Stimulated activated CD8-positive, alpha-beta memory T cell treated with anti-CD3 and anti-CD28 coated beads, Interleukin-4, amount 100 ng/mL, for 1 hour (primary cell): ENCODE measurements at places on chromosomes 4 and X.

DNA sequence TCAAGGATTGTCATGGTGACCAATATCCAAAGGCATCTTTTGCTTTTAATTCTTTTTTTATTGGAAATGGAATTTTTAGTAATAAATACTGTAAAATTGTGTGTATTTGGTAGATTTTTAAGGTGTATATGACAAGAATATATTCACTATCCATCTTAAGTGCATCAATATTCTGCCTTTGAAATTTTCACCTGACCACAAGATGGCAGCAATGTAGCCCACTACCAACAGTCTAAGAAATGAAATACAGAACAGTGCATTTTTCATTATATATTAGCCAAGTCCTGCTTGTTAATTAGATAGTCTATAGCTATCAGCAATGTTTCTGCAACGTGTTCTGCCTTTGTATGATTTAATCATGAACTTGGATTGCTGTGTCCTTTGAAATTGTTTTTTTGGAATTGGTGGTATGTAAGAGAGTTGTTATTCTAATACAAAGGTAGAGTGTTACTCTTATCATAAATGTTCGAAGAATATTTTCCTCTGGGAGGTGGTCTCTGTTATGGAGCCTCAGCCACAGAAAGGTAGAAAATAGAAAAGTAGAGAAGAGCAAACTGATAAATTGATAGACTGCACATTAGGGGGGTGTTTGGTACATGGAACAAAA lies 38.2 kb downstream of the HPGDS start:
- no peak for DNase-seq

- no peak for DNase-seq
These were observed 285.4 kb upstream of the ARSJ start for GRCh38 chr4:114264877-114265291.

DNA sequence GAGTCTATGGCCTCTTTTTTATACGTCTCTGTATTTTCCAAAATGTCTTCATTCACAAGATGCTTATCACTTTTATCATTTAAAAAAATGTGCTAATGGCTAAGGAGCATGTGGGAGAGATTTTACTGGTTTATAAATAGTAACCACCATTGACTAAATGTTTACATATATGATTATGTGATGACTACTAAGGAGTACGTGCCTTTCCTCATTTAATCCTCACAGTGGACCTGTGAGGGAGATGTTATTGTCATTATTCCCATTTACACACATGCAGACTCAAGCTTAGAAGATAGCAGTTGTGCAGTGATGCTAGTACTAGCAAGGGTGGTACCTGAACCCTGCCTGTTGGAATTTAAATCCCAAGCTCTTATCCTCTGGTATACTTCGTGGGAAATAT lies 2.4 kb downstream of the SRD5A3 start:
- DNase-seq, result no peak

DNA sequence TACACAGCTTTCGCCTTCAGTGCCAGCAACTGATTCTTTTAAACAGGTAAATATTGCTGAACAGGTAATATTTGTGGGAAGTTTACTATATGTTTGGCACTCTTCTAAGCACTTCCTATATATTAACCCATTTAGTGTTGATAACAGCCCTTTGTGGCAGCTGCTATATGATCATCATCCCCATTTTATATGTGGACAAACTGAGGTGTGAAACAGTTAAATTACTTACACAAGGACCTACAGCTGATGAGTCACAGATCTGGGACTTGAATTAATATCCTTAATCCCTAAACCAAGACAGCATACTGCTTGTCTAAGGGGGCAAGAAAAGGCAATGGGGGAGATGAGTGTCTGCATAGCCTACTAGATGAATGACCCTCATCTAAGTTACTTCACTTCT lies 2.9 kb downstream of the SMIM20 start:
- DNase-seq, result no peak

GRCh38 chrX:9318766-9319165 lies 146.1 kb upstream of the TBL1X start:
- DNase-seq, result no peak

- no peak for DNase-seq
These were observed at the start of gene JCHAIN for GRCh38 chr4:70666369-70666768. Gene JCHAIN (minus strand): TSS chr4:70666508. CDS start chr4:70666490, 18 bp downstream.

DNA sequence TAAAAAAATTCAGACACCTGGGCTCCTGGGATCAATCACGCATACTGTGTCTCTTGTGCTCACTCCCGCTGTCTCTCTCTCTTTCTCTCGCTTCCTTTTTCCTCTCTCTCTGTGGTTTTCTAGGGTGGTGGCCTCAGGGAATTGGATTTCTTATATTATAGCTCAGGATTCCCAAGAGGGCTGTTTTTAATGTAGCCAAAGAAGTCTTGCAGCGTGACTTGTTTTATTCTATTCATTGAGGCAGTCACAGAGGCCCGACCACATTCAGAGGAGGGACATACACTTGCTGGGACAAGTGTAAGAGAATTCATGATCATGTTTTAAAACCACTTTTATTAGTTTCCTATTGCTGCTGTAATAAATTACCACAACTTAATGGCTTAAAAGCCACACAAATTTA lies 59.4 kb downstream of the HPF1 start:
- no peak for DNase-seq

DNA sequence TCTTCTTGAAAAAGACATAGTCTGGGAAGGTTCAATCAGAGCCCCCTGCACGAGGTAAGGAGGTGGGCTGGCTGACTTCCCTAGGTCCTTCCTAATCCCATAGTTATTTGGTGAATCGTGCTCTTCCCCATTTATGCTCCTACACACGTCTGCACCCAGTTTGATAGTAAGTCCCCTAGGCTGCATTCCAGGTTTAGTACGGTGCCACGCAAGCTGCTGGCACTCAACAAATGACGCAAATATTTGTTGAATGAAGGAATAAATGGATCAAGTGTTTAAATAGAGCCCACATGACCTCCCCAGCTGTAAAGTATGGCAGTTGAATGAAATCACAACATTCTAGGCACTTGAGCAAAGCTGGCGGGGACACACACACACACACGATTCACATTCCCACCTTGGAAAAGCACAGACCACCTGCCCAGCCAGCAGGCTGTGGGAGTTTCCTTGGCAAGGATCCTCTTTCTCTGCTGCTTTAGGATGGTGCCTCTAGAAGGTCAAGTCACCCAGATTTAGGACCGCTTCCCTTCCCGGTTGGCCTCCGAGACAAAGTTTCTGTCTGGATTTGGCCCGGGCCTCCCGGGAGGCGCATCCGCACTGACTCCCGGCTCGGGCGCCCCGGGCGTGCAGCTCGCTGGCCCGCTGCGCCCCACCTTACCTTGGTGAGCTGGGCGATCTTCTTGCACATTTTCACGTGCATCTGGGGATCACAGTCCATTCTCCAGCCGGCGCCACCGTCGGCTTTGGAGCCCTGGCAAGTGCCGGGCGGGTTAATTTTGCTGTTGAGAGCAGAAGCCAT lies 721 bp downstream of the FAM184B start:
- DNase-seq, result no peak

DNA sequence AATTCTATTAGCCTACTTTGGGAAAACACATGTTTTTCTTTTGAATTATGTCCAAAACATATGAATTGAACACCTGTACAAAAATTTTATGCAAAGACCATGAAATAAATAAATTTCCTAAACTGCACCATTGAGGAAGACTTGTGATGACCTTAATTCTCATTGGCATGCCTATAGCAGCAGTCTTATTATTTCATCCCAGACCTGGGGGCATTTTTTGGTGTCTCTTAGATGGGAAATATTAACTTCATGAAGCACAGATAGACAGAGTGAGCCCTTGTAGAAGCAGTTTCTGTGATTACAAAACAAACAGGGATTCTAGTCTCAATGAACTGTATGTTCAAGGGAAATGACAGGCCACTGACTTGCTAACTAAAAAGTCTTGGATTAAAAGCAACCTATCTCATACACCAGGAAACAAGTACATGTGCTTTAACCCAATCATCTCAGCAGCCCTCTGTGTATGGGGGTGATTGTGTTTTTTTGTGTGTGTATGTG lies 32.0 kb upstream of the HPGD start:
- DNase-seq, result no peak

DNA sequence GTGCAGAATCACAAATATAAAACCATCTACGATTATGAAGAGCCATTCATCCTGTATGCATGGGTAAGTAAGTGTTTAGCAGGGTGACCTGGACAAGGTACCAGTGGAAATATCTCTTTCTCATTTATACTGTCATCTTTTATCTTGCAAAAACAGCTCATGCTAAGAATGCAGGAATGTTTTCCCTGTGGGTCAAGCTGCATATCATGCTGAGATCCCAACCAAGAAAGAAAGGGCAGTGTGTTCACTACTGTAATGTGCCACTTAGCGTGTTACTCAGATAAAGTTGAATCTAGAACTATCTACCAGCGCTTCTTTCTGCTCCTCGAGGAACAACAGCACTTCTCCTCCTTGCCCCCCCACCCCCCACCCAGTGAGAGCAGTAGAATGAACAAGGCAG lies 212.7 kb upstream of the TBL1X start:
- no peak for DNase-seq

GRCh38 chrX:11768039-11768438 lies 10.0 kb downstream of the MSL3 start:
- DNase-seq, result no peak

DNA sequence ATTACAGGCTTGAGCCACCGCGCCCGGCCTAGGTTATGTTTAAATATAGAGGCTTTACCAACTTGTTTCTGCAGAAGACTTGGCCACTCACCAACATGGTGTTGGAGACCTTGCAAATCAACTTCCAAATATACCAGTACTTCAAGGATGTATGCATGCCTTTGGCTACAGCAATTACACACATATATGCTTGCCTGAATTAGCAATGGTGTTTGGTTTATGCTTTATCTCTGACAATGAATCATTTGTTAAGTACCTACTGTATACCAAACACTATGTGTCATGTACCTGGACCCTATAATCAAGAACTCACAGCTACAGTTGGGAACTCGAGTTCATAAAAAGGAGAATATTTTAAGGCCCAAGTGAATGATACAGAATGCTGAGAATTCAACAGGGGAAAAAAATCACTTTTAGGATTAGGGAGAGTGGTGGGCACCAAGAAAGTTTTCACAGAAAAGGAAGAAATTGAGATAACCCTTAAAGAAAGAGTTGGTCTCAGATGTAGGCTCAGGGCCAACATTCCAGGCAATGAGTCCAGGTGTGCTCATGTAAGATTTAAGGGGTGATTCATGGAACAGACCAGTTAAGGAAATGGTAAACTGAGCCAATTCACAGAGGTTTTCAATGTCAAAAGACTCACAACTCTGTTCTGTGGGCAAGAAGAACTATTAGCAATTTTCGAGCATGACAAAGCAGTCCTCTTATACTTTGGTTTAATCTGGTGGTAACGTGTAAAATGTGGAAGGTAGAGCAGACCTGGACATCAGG lies 98.9 kb downstream of the BCOR start:
- DNase-seq, result no peak

- no peak for DNase-seq
These were observed 243.6 kb upstream of the CTSO start for GRCh38 chr4:156197216-156197615.

DNA sequence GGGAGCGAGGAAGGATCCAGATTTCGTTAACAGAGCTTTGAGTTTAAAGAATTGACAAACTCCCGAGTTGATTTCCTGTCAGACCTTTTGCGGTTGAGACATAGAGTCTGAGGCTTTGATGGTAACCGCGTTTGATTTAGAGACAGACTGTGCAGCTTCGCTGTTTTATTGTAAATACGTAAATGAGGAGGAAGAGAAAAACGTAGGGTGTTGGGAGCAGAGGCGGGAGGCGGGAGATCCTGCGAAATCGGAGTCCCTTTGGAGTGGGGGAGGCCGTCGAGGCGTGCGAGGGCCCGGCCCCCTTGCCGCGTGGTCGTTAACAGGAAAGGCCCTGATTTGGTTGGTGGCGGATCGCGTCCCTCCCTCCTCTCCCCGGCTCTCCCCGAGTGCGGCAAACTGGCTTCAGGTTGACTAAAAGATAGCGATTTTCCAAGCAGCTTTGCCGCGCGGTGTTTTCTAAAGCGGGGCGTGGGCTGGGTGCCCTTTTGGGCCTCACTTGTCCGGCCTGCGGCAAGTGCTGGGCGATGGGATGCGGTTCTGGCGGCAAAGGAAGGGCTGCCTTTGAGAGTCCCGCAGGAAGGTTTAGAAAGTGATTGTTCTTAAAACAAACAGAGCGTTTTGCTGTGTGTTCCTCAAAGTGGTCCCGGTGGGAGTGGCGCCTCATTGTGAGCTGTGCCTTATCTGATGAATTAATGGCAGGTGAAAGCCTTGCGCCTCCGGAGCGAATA lies 857 bp downstream of the SCML1 start:
- no peak for DNase-seq

DNA sequence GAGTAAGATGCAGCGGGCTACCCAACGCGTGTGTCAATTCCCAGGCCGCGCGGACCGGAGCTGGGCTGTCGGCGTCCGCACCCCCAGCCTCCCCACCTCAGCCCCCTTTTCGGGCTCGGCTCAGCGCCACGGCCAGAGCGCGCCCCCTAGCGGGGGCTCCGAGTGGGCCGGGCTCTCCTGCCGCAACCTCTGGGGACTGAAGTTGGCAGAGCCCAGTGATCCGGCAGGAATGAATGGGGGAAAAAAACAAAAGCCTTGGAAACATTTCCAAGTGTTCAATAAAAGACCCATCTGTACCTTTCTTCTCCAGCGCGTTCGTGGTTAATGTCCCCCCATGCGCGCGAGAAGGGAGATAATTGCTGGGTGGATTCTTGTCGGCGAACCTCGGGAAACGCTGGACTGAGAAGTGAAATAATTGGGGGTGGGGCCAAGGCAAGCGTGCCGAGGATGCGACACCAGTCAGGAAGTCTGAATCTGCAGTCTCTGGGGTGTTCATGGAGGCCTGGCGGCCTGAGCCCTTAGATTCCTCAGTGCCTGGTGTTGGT lies 5.2 kb upstream of the ARX start:
- DNase-seq, result no peak

DNA sequence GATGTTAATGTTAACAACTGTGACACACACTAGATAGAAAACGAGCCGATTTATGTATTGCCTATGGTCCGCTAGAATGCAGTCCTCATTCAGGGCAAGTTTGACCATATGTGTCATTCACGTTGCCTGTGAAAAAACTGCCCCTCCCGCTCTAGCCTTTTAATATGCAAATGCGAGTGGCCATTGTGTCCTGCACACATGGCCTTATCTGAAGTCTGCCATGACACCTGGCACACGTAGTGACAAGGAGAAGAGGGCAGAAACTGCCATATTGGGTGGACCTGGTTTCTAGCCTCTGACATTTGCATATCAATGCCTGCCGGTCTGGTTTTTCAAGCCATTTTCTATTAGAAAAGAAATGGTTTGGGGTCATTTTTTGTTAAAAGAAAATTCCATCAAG lies 303.3 kb upstream of the TECRL start:
- DNase-seq, result no peak

- no peak for DNase-seq
These were observed 1137.6 kb upstream of the IGFBP7 start for GRCh38 chr4:58247792-58248191.

GRCh38 chr4:98466868-98467599 lies 191.4 kb downstream of the TSPAN5 start:
- DNase-seq, result no peak

DNA sequence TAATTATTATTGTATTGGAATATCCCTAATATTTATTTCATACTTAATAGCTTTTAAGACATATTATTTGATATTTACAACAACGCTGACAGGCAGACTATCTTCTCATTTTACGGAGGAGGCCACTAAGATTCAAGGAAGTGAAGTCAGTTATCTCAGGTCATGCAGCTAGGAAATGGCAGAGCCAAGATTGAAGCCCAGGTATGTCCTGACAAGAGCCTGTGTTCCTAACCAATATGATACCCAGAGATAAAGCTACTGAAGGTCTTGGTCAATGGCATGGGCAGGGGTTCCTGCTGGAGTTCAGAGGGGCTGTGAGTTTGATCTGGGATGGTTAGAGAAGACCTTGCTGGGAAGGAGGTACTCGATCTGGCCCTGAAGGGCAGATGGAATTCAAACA lies 47.1 kb downstream of the ARHGEF6 start:
- no peak for DNase-seq

- DNase-seq, result no peak
These were observed 23.6 kb downstream of the ATP5ME start for GRCh38 chr4:650461-650860.
